ENCODE measurements at places on chromosomes 3 and 15.

- DNase-seq = no peak
Observed at GRCh38 chr3:160478338-160478737, 28.8 kb upstream of the TRIM59 start.

DNA sequence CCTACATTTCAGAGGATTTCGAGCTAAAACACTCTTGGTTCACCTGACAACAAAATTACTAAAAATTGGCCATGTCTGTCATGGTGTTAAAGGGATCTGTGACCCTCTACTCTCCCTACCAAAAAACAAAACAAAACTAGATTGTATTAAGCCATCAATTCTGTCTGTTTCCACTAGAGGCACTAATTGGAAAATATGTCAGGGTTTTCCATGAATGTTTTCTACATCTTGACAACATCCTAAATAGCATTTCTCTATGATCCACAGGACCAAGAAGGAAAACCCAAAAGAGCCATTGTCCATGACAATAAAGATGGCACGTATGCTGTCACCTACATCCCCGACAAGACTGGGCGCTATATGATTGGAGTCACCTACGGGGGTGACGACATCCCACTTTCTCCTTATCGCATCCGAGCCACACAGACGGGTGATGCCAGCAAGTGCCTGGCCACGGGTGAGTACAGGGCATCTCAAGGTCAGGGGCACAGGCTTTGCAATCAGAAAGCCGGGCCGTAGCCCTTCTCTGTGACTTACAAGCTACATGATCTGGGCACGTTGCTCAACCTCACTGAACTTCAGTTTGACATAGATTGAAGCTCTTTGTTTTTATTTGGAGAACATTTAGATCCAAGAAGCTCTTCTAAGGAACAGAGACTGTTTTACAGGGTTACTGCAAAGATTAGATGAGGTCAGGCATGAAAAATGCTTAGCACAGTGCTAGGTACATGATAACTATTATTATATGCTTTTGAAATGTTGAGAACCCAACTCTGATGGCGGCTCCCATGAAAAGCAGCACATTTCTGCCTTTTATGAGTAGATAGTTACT, 74.8 kb downstream of the DNASE1L3 start:
- DNase-seq = no peak

DNA sequence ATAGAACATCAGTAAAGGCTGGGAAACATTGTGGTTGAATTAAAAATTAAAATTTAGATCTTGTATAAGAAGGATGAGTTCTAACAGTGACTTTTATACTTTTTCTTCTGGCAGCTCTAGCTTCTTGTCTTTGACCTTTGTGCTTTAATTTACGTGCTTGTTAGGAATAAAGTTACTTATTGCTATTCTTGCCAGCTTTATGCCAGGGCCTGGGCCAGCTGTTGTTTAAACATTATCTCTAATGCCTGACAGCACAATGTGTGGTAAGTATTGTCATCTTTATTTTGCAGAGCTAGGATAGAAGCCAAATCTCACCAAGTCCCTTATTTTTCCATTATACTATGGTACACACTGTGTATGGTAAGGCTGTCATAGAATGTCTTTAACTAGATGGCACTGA, 766.7 kb upstream of the GOLIM4 start:
- DNase-seq = no peak

DNA sequence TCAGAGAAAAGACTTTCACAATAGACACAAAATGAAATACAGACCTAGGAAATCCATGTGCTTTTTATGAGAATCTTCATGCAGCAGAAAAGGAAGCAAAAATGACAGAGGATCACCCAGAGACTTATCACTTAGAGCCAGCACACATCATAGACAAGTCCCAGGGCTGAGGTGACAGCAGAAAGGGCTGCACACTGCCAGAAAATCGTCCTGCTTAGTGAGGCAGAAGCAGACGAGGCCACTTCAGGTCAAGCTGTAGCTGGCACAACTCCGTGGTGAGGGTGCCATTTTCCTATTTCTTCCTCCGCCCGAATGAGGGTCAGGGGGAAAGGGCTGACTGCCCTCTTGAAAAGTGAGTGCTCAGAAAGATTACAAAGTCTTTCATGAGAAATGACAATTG, 95.9 kb upstream of the TNIK start:
- DNase-seq = no peak

DNA sequence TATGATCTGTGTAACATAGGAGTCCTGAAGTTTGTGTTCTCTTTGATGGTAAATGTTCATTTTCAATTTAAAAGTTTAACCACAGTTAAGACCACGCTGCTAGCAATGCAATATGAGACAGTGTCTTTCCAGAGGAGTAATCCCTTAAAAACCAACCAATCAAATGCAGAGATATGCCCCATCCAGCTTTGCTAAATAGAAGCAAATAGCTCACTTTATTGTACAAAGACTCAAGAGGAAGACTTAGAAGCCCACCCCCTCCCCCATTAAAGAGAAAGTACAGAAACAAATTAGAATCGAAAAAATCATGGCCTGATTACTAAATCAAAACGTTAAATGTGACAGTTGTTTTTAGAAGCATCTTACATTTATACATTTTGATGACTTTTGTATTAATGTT, 2.1 kb upstream of the ANP32A start:
- no peak for DNase-seq

DNA sequence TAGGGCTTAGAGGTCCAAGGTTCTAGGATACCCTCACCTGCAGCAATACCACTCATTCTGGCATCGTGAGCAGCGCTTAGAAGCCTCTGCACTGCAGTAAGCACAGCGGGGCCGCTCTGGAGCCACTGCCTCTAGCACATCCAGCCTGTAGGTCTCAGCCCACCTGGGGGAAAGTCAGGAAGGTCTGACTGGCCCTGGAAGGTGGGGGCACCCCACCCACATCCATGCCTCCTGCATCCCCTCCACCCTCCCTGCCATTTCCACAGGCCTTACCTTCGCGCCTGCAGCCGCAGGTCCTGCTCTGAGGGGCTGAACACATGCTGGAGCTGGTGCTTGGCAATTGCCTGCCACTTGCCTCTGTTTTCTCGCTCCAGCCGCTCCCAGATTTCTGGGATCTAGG, 901 bp upstream of the RASSF1 start:
- no peak for DNase-seq

DNA sequence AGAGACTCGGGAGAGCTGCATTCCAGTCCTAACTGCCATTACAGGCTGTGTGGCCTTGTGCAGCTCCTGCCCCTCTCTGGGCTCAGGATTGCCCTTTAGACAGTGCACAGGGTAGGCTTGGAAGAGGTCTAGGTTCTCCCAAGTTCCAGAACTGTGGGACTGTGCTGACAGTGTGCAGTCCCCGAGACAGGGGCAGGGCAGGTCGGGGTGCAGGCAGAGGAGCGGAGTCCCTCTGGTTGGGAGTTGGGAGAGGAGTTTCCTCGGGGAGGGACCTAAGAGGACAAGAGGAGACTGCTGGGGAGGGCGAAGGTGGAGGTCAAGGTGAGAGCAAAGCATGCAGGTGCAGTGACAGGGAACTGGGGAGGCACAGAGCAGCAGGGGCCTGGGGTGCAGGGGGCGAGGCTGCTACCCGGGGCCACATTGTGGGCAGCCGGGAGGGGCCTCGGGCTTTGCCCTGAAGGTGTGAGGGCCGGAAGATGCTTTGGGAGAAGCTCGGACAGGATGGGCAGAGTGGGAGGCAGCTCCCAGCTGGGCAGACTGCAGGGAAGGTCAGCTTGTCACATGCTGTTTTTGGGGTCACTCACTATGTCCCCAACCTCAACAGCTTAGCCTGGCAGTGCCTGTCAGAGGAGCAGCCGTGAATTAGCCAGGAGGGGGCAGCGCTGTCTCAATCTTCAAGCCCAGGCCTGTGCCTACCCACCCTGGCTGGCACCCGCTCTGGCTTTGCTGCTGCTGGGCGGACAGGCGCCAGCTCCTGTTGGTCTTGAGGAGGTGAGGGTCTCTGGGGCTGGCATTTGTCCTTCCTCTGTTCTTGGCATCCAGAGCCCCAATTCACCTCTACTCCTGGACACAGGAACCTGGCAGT, 15.4 kb upstream of the CSPG4 start:
- DNase-seq = no peak

GRCh38 chr3:77328690-77329089, 288.8 kb downstream of the ROBO2 start:
- DNase-seq = no peak

GRCh38 chr3:170064108-170064507, 26.3 kb downstream of the GPR160 start:
- DNase-seq = no peak

DNA sequence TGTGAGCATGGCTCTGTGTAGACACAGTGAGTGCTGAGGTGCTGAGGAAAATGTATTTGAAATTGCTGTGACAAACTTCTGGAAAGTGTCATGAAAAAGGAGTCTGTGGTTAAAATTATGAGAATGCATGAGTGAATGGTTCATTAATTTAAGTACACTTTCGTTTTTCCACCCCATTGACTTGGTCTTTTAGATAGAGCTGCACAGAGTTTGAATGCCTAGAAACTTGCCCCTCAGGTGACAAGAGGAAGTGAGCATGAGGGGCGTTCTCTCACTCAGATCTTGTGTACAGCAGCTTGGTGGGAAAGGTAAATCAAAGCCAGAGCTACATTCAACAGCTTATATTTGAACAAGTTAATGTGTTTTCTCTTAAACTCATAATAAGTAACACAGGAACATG, 296.8 kb downstream of the WDR72 start:
- no peak for DNase-seq

DNA sequence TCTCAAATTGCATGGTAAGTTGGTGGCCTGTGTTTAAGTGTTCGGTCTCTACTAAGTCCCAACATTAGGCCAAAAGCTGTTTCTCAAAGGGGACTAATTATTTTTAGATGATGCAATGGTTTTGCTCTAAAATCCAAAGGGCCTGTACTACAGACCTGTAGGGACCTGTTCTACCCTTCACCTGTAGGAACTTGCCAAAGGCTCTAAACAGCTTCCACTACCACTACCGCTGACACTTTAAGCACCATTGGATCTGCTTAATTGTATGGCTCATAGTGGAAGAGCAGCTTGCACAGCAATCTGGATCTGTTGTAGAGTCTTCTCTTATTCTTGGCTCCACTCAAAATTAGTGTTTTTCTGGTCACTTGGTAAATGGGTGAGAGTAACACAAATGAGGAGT, 346.8 kb downstream of the EPHA6 start:
- DNase-seq = no peak

- no peak for DNase-seq
Observed at GRCh38 chr3:57646723-57647122, 46.2 kb downstream of the DENND6A start.

- DNase-seq = no peak
Observed at GRCh38 chr3:156161172-156161571, 40.8 kb downstream of the KCNAB1 start.

- no peak for DNase-seq
Observed at GRCh38 chr15:88631464-88632028, 7.3 kb upstream of the ISG20 start.

- DNase-seq = no peak
Observed at GRCh38 chr3:37902674-37903073, 41.0 kb downstream of the CTDSPL start.

- no peak for DNase-seq
Observed at GRCh38 chr3:183247011-183247589, 6.0 kb upstream of the B3GNT5 start.

DNA sequence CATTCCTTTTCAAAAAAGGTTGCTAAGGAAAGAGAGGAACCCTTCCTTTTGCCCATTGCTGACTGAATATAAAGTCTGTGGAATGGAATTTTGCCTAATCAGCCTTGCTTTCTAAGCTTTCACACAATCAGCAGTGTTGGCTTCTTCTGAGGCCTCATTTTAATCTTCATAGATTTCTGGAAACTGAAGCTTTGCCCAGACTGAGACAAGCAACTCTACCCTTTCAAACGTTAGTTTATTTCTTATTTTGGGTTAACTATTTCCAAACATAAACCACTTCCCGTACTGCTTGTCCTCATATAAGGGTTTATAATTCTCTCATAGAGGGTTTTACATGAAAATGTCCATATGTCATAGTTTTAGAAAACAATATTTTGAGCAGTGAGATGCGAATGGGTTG, 82.9 kb downstream of the NR1D2 start:
- DNase-seq = no peak

DNA sequence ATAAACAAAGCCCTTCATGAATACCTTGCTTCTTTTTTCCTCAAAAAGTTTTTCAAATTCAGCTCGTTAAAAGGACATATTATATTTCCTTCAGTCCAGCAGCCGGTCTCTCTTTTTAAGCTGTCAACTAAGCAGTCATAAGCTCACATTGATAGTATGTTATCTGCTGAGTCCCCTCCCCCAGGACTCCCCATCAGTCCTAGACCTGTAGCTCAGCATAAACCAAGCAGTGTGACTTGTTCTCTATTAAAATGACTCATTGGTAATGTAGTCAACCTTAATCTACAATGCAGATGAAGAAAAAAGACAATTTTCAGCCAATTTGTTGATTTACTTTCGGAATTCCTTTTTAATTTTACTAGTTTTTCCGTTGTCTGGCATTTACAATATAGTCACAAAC, 483.8 kb downstream of the MECOM start:
- DNase-seq = no peak

GRCh38 chr3:43239755-43240154, 46.6 kb upstream of the SNRK start:
- DNase-seq = no peak

DNA sequence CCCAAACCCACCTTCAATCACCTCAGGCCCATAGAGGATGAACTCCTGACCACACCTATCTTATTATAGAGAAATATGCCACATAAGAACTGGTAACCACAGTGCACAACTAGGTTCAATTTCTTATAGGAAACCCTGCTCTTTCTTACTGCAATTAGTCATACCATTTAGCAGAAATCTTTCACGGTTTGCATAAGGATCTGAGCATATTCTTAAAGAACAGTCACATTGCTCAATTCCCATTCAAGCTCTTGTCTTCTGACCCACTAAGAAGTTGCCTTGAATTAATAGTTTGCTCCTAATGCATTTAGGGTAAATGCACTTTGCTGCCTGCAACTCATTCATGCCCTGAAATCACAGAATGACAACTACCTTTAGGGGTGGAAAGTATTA, 9.2 kb downstream of the ERC2 start:
- no peak for DNase-seq

DNA sequence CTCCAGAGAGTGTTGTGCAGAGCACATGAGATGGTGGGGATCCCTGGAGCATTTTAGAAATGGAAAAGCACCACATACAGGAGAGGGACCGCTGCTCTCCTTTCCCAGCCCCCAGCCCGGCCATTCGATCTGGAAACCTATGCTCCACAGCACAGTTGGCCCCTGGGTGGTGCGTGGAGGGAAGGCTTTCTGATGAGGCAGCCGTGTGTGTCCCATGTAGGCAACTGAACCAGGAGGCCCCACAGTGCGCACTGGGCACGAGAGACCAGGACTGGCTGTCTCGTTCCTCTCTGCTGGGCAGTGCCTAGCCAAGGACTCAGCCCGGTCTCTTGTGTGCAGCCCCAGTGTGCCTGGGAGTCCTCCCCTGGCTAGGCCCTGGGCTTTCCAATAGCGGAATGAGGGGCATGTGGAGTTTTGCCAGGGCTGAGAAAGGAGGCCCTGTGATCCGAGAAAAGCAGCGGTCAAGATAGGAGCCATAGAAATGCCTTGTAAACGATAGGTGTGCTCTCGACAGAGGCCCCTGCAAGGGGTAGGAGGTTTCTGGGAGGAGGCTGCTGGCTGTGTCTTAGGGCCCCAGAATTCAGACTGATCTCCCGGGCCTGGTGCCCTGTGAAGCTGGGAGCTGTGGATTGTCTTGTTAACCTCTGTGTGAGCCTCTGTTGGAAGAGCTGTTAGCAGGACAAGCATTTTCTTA, 39.0 kb downstream of the CHDH start:
- DNase-seq = no peak

All from neuronal stem cell (in vitro differentiated cells).